ENCODE measurements at places on chromosomes 2 and 18.

DNA sequence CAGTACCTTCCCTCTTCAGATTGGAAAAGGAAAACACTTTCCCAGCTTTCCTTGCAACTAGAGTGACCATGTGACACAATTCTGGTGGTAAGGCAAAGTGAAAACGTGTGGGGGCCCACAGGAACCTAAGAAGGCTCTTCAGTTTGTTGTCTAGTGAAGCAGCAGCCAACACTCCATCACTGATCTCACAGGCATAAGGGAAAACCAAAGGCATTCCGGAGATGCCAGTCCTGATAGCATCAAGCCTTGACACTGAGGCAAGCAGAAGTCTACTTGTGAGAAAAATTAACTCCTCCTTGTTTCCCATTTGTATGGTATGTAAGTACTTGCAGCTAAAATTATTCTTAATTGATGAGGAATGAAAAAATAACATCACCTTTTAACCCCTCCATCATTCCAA is 88.3 kb downstream of the ETAA1 start:
- DNase-seq = peak; percentile 52

DNA sequence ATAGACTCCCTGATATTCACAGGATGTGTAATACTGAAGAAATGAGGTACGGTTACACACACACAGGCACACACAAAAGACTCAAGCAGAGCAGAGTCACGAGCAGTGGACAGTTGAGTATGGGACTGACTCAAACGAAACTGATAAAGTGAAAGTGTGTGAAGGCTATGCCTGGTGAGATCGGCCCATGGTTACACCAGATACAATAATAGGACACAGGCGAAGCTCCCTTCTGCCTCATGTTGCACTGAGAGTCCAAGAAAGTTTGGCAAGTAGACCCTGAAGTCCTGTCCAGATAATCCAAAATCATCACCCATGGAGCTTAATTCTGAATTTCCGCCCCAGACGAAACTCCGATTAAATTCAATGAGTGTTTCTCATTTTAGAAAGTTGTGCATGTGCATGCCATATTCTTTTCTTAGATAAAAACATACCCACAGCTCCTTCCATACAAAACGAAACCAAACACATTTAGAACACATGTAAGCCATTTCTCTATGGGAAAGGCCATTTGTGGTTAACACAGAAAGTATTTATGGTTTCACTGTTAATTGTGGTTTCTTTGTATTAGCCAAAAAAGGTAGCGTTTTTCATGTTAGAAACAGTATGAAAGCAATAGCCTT is 567.6 kb downstream of the PLCL1 start:
- DNase-seq = peak; percentile 56

DNA sequence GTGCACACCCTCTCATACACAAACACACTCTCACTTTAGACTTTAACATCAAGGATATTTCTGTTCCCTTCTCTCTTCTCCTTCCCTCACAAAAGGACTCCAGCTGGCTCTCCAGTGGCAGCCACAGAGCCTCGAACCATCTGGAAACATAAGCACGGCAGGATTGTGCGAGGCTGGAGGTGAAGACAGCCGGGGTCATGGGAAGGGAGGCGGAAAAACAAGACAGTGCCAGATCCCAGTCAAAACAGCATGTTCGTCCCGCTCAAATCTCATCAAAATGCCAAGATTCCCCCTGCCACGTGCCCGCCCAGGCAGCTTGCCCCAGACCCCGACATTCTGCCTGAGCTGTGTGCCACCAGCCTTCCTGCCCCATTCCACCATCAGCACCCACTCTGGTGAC is 180.3 kb downstream of the ZBTB7C start:
- DNase-seq = no peak

- DNase-seq = no peak
These were observed 40.7 kb upstream of the BBS5 start for GRCh38 chr2:169438466-169439072.

DNA sequence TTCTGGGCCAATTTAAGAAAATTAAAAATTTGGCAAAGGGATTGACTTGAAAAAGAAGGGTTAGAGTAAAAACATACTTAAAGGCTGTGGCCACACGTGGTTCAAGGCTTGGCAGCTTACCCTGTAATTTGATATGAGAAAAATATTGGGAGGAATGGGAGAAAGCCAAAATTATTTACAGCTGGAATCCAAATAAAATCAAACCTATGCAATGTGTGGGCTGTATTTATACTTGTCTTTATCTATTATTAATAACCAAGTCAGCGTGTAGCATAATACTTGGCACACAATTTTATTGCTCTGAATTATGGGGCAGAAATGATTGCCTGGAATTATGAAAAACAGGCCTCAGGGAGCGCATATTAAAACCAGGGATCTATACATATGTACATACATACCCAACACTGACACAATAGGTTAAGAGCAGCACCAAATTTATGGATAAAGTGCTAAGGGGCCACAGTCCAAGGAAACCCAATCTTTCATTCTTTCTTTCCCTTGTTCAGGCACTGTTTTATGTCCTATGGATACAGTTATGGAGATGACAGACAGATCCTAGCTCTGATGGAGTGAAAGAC is 35.6 kb downstream of the FAM124B start:
- DNase-seq = peak; percentile 6

- DNase-seq = no peak
These were observed 165.3 kb downstream of the ARL4C start for GRCh38 chr2:234331566-234331965.

- DNase-seq = peak; percentile 32
These were observed 24.5 kb downstream of the IMPA2 start for GRCh38 chr18:12005538-12006487.

- DNase-seq = no peak
These were observed 67.0 kb downstream of the FEZ2 start for GRCh38 chr2:36530983-36531354.

DNA sequence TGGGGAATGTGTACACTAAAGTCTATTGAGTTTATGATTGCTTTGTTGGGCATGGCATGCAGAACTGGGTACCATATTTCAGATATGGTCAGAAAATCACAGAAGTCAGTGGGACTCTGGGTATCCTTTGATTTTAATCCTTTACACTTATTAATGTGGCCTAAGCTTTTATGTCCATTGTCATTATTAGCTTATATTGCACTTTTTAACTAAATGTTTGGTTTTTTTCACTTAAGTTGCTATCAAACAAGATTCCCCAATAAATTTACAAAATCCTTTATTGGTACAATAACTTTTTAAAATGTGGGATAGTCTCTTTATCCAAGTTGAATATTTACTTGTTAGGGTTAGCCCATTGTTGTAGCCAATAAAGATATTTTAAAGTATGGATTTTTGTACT is 234.1 kb upstream of the NRP2 start:
- DNase-seq = no peak

- DNase-seq = no peak
These were observed 32.8 kb downstream of the MYOM1 start for GRCh38 chr18:3186678-3187658.

GRCh38 chr2:3485166-3485565 is 34.2 kb downstream of the ADI1 start:
- no peak for DNase-seq

- no peak for DNase-seq
These were observed 847 bp downstream of the HOXD8 start for GRCh38 chr2:176130147-176130956.

DNA sequence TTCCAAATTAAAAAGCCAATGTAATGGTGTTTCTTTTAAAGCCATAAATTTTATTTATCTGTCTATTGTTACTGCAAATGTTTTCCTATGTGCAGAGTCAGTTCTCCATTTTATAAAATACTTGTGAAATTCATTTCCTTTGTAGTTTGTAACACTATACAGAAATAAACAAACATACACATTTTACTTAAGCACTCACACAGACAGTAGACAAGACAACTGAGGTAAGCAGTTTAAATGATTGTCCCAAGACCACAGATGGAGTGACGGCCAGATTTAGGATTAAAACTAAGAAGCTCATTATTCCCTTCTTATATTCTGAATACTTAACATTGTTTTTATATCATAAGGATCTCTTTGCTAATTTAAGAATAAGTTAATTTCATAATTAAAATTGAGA is 100.9 kb downstream of the BAZ2B start:
- DNase-seq = no peak

- DNase-seq = peak; percentile 56
These were observed 7.2 kb downstream of the SMYD1 start for GRCh38 chr2:88074854-88075292.

GRCh38 chr2:75482398-75482797 is 78.3 kb downstream of the EVA1A start:
- DNase-seq = no peak

DNA sequence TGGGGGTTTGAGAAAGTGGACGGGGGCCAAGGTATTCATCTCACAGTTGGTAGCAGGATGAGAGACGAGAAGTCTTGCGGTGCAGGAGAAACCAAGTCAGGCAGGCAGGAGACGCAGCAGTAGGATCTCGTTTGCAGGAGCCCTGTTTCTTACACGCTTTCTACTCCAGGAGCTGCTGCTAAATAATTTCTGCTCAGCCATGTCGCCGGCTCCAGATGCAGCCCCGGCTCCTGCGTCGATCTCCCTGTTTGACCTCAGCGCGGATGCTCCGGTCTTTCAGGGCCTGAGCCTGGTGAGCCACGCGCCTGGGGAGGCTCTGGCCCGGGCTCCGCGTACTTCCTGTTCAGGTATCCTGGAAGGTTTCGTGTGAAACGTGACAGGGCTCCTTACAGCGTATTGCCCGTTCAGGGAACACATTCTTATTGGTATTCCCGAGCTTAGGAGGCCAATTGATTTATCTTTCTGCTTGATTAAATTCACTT is 494 bp downstream of the ANKZF1 start:
- DNase-seq = peak; percentile 81

GRCh38 chr18:73232933-73233332 is 365.1 kb upstream of the NETO1 start:
- peak; percentile 2 for DNase-seq

- DNase-seq = no peak
These were observed 30.6 kb downstream of the CFAP221 start for GRCh38 chr2:119574864-119575263.

DNA sequence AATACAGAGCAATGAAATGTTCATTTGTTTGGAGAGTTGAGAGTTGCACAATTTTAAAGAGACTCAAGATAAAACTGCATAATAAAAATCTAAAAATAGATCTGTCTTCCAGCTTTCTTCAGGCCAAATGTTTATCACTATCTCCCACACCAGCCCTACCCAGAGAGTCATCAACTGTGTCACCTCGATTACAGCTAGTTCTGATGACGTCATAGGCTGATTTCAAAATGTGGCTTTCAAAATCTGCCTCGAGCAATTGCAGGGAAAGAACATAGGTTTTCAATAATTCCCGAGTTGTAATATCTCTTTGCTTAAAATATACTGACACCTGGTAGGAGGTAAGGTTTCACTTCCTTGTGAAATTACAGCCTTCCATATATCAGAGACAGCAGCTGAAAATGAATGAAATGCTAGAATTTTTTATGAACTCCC is 677.6 kb upstream of the ID2 start:
- DNase-seq = peak; percentile 41

GRCh38 chr2:203440671-203441070 is 94.4 kb downstream of the RAPH1 start:
- no peak for DNase-seq

GRCh38 chr2:217895070-217895635 is 107.6 kb downstream of the TNS1 start:
- DNase-seq = no peak

DNA sequence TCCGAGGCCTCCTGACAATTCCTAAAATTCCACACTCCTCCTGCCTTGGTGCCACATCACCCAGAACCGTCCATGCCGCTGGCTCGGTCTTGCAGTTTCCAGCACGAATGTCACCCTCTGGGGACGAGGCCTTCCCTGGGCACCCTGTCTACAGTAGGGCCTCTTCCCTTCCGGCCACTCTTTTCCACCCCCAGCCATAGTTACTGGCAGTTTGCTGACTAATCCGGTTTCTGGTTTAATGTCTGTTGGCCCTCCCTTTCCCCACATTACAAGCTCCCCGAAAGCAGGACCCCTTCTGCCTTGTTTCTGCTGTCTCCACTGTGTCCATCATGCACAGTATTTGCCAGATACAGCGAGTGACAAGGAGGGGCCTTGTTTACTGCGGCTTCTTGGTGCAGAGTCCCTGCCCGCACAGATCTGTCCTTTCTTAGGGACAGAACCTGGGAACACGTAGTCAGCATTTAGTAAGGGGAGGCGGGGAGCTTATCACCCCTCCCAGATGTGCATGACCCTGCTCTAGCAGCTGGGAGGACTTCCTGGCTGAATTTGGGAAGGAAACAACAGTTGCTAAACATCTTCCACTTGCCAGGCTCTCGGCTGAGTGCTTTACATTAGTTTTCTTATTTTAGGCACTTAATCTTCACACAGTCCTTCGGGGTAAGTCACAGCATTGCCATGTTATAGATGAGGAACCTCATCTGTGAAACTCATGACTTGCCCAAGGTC is 23.6 kb upstream of the CATIP start:
- DNase-seq = no peak

GRCh38 chr2:105575499-105576025 is 169.2 kb upstream of the NCK2 start:
- DNase-seq = no peak

- DNase-seq = peak; percentile 92
These were observed 146.0 kb downstream of the SETBP1 start for GRCh38 chr18:44826418-44827259.

DNA sequence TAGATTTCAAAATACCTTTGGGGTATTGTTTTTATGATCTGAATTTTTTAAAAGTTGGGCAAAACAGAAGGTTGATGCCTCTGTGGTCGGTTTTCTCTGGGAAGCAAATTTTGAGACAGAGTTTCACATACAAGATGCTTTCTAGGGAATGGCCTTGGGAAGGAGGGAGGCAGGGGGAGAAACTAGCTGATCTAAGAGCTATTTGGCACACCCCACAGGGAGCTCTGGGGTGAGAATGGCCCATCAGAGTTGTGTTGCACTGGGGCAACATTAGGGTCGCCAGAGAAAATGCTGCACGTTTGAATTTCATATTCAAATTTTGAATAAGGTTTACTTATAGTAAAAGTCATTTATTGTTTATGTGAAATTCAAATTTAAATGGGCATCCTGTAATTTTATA is 11.9 kb upstream of the ADAM23 start:
- DNase-seq = no peak

DNA sequence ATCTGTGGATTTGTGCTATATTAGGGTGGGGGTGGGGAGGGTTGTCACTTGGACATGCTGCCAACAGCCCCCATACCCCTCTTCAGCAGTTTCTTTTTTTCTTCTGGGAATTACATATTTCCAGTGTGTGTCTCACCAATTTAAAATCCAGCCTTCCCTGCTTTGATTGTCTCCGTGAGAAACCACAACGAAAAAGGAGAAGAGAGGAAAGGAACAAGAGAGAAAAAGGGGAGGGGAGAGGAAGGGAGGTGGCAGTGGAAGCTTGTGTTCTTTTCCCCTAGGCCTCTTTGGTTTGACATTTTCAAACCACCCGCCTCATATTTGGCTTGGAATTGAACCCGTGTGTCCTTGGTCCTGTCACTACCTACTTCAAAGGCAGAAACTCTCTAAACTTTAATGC is 860 bp downstream of the CTNNA2 start:
- no peak for DNase-seq

- DNase-seq = no peak
These were observed 17.3 kb downstream of the SPRED2 start for GRCh38 chr2:65415091-65415490.

GRCh38 chr2:86048888-86049287 is 56.8 kb downstream of the POLR1A start:
- no peak for DNase-seq
